ENCODE measurements at places on chromosomes 13 and 19.

DNA sequence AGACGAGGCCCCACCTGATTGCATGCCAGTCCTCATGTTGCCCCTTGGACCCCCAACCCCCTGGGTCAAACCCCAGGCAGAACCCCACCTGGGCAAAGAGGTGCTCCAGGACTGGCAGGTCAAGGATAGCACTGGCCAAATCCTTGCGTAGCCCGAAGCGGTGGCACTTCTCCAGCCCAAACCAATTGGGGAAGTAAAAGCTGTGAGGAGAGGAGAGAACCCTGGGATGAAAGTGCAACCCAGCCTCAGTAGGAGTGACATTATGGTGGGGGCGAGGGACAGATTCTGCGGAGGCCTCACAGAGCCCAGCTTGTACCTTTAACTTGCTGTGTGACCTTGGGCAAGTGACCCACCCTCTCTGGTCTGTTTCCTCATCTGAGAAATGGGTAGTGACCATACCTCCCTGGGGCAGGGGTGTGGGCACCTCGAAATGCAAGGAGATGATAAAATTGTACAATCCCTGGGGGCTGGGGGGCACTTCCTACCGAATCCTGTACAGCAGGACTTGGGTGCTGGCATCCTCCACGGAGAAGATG lies 4.4 kb downstream of the JAK3 start:
- peak; percentile 46 for DNase-seq

GRCh38 chr13:33381906-33382305 lies 96.4 kb upstream of the STARD13 start:
- no peak for DNase-seq

- DNase-seq, result no peak
These were observed 82.7 kb downstream of the TEX26 start for GRCh38 chr13:31015199-31015598.

DNA sequence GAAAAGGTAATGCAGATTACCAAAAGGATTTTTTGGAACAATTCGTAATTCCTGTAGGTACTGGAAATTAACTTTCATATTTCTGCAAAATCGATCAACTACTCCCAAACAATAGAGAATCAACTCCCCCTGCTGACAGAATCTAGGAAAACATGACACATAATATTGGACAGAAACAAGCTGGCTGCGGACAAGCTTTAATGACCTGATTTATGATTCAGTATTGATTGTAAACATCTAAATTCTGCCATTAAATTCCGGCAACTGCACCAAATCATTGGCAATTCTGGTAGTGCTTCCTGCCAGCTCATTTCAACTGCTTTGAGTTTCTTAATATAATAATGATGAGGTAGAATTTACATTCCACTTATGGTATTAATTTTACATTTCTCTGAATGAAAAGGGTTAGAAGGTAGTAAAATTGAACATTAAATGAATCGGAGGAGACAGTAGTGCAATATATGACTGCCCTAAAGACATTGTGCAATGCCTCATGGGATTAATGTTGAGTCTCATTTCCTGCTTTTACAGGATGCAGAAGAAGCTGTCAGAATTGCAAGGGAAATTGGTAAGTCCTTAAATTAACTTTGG lies 146.5 kb downstream of the PCCA start:
- peak; percentile 90 for DNase-seq

DNA sequence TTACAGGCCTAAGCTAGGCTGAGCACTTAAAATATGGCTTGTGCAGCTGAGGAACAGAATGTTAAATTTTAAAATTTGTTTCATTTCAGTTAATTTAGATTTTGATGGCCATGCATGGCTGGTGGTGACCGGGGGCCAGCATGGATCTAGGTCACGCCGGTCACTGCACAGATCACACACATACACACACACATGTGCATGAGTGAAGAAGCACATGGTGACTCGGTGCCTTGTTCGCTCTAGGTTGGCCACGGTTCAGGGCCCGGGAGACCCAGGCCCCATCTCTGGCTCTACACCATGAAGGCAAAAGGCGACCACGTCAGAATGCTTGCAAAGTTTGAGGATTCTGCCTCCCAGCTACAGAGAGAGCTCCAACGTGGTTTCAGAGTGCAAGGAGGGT lies 28.0 kb downstream of the ZFR2 start:
- DNase-seq, result no peak

DNA sequence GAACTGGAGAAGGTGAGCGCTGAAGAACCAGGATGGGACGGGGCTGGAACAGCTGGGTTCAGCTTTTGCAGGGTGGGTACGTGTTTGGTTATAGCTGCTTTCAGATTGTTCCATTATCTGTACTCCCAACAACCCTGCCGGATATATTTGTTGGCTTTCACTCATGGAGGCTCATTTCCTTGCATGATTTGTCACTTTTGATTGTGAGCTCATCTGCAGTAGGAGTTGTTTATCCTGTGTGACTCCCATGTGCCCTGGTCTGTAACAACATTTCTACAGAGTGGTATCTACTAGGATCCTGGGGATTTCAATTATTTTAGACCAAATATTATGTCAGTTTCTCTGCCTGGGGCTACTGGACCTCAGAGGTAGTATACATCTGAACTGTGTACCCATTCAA lies 5.4 kb downstream of the ARL11 start:
- peak; percentile 53 for DNase-seq

DNA sequence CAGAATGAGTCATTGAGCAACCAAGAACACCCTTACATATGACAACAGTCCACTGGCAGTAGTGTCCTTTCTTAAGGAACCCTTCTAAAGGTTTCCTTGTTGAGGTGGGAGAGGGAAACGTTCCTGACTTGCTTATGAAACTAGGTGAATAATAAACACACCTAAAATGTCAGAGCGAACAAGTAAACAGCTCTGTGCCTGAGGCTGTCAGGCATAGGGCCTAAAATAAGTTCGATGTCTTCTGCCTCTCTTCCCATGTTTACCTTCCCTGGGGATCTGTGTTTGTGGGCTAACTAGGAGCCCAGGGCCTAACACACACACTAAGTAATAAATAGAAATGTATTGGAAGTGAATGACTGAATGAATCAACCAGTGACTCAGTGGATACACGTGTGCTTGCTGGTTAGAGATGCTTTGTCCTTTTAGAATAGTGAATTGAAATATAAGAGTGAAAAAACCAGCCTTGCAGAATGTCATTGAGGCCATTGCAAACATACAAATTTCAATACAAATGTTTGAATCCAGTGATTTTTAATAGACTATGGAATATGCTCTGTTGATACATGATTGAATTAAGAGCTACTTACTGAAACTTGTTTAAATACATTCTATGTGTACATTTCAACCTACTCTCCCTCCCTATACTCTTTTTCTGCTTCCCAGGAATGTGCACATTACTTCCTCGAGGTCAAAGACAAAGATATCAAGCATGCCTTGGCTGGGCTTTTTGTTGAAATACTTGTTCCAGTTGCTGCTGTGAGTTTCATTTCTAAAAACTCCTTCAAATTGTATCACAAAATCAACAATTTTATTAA lies 102.9 kb downstream of the FRY start:
- DNase-seq, result no peak

- peak; percentile 25 for DNase-seq
These were observed 2.9 kb downstream of the ANKRD27 start for GRCh38 chr19:32671883-32672593.

- peak; percentile 85 for DNase-seq
These were observed 2.0 kb upstream of the LILRB2 start for GRCh38 chr19:54282686-54283470.

DNA sequence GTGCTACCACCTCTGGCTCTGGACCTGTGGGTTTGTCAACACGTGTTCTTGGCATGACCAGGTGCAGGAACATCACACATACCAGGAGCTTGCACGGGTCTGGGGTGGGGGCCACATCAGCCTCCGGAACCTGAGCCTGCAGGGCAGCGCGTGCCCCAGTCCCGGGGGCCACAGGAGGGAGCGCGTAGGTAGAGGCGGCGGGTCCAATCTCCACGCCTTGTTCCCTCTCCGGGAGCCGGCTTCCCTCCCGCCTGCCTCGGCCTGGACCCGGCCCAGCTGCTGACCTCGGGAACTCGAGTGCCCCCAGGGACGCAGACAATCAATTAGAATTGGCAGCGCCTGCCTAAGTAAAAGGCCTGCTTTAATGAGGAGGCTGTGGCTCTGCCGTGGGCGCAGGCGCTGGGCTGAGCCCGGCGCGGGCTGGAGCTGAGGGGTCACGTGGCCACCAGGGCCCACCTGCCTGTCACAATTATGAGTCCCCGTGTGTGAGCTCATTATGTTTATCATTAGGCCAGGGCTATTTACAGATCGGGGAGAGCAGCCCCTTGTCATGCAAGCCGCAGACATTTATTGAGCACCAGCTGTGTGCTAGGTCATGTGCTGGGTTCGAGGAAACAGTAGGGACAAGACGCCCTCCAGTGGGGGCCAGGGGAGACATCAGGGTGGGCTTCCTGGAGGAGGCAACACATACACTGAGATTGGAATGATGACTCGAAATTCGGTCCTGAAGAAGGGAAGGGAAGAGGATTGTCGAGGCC lies 32.2 kb upstream of the TNFAIP8L1 start:
- no peak for DNase-seq

DNA sequence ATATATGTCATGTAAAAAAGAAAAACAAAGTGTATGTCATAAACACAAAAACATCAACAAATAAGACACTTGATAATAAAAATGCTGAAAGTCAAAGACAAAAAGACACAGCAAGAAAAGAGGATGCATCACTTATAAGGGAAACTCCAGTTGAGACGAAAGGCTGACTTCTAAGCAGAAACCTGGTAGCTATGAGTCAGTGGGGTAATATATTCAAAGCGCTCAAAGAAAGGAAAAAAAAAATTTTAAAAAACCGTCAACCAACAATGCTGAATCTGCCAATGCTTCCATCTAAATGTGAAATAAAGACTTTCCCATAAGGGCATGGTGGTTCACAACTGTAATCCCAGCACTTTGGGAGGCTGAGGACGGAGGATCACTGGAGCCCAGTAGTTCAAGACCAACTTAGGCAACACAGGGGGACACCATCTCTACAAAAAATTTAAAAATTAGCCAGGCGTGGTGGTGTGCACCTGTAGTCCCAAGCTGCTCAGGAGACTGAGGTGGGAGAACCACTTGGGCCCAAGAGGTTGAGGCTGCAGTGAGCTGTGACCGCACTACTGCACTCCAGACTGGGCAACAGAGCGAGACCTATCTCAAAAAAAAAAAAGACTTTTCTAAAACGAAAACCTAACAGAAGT lies 24.0 kb downstream of the USP12 start:
- peak; percentile 64 for DNase-seq

GRCh38 chr19:45814851-45815480 lies at the start of gene RSPH6A:
RSPH6A (minus strand) TSS chr19:45815308; CDS start chr19:45815176, 132 bp downstream.
- no peak for DNase-seq

DNA sequence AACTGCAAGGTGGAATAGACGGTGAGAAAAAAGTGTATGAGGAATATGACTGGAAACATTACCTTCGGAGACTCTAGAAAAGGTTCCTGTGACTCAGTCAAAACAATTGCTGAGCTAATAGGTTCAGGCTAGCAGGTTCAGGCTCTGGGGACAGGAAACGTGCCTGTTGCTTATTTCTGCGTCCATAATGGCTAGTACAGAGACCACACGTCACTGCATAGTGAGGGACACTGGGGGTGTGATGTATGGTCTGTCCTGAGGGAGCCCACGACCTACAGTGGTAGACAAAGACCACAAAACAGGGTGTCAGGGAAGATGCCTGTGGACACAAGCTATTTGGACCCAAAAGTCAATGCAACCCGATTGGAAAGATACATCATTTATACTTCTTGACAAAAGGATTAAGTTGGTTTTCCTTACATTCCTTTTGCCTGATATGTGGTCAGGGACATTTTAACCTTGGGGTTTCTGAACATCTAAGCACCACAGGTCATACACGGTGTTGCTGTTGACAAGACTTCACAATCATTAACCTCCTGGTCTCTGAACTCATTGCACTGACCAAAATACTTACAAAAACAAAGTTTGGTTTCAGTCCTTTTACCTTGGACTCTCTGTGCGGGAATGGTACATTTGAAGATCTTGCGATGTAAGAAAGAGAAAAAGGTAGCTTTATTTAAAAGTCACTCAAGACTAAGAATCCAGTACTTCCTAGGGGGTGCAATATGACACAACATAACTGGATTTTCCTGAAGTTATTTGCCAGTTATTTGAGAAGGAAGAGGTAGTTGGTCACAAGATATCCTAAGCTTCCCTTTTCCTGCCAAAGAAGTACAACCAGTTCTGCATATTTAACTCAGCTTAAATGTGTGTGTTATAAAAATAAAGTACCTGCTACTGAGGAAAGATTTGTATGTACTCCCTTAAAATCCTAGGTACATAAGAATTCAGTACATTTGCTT lies 20.0 kb downstream of the CRYL1 start:
- DNase-seq, result peak; percentile 33

DNA sequence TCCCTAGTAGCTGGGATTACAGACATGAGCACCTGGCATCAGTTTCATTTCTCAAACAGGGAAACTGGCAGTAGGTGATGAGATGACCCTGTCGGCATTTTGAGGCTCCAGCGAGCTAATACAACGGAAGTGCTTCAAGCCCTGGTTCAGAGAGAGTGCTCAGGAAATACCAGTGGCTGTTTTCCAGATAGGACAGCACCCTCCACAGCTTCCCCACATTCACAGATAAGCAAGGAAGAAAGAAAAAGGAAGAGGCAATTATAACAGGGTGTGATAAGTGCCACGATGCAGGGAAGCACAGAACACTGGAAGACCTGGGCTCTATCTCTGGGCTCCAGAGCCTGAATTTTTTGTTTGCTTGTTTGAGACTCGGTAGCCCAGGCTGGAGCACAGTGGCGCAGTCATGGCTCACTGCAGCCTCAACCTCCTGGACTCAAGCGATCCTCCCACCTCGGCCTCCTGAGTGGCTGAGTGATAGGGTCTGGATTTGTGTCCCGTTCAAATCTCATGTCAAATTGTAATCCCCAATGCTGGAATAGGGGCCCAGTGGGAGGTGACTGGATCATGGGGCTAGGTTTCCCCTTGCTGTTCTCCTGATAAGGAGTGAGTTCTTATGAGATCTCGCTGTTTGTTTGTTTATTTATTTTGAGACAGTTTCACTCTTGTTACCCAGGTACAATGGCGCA lies 43.5 kb downstream of the PIN1 start:
- no peak for DNase-seq

DNA sequence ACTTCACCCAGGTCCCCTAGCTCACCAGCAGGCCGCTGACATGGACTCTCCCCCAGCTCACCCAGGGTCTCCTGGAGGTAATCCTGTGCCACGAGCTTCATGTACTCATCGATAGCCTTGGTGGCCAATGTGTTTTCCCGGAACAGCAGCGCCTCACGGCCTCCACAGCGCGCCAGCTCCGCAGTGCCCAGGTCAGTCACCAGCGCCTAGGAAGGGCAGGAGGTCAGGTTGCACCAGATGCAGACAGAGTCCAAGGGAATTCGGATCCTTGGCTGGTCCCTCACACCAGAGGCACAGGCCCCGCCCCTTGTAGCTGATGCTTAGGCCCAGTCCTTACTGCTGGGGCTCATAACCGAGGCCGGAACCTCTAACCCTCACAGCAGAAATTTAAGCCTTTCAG lies 6.7 kb upstream of the WIZ start:
- DNase-seq, result no peak

DNA sequence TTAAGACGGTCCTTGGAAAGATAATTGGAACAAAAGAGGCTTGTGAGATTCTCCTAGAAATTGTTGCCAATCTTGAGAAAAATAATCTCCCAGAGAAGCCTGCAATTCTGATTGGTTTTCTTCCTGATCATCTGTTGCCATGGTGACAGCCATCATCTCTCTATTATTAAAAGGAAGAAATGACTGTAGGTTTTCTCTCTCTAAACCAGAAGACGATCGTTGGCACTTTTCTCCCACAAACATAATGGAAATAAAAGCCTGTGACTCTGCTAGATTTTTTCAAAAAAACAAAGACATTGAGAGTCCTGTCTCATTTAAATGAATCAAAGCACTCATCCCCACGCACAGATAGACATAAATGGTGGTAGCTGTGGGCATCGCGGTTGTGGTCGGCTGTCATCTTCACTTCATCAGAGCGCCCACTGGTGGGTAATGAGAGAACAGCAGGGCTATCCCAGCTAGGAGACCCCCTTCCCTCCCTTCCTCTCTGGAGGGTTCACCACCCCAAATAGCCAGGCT lies 21.7 kb upstream of the CALM3 start:
- no peak for DNase-seq
